ENCODE measurements at places on chromosomes 5 and 9.

- peak; percentile 61 for DNase-seq
Measured at GRCh38 chr9:97954550-97954989, 16.6 kb upstream of the HEMGN start.

DNA sequence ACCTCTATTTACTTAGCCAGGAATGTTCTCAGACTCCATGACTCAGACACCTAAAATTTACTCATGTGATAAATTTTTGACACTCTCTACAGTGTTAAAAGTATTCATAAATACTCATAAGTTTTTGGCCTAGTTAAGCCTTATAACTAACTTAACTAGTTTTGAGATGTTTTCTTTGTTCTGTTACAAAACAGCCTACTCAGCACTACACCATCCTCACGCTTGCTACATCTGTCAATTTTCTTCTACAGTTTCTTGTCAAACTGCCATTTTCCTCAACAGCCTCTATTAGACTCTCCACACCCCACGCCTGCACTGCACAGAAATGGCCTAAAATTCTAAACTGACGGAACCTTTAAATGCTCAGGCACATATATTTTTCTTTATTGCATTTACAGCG is 195.5 kb downstream of the ANXA1 start:
- no peak for DNase-seq

GRCh38 chr9:114285166-114285867 is 37.6 kb upstream of the ORM1 start:
- DNase-seq: peak; percentile 35

- no peak for DNase-seq
Measured at GRCh38 chr5:36055984-36056383, 10.7 kb downstream of the UGT3A2 start.

GRCh38 chr9:124878518-124878917 is 16.6 kb downstream of the ARPC5L start:
- DNase-seq: no peak

DNA sequence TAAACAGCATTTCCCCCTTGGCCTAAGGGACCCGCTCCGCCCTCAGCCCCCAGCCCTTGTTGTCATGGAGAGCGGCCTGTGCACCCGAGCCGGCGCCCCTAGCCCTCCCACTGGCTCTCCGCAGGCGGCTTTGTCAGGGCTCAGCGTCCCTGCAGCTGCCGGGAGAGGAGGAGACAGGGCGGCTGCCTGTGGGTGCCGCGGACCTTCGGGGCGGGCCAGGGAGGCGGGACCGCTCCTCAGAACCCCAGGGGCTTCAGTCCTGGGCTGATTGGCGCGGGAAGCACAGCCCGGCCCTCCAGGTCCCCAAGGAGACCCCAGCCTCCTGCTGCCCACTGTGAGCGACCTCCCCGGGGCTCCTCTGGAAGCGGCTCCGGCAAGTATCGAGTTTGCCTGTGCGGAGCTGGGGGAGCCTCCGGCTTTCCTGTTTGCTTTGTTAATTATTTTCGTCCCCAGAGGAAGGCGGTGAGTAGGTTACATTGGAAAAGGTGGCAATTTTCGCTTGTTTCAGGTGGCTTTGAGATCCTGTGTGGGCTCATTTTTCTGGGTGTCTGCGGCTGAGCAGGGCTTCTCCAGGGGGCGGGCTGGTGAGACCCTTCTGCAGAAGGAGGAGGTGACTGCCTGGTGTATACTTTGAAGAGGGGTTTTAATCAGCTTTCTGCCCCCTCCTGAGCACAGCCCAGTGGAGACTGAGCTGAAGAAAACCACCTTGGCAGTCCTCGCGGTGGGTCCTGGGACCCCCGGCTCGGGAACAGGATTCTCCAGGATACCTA is at the start of gene FGD3:
Gene FGD3, plus strand, starts transcription at position 256 of the 770 bp plus-strand sequence. CDS start 28,734 bp downstream, outside the sequence.
- DNase-seq: peak; percentile 77

- DNase-seq: no peak
Measured at GRCh38 chr9:81849631-81850259, 78.5 kb upstream of the SPATA31D4 start.

- no peak for DNase-seq
Measured at GRCh38 chr5:175340180-175340579, 103.8 kb downstream of the DRD1 start.

DNA sequence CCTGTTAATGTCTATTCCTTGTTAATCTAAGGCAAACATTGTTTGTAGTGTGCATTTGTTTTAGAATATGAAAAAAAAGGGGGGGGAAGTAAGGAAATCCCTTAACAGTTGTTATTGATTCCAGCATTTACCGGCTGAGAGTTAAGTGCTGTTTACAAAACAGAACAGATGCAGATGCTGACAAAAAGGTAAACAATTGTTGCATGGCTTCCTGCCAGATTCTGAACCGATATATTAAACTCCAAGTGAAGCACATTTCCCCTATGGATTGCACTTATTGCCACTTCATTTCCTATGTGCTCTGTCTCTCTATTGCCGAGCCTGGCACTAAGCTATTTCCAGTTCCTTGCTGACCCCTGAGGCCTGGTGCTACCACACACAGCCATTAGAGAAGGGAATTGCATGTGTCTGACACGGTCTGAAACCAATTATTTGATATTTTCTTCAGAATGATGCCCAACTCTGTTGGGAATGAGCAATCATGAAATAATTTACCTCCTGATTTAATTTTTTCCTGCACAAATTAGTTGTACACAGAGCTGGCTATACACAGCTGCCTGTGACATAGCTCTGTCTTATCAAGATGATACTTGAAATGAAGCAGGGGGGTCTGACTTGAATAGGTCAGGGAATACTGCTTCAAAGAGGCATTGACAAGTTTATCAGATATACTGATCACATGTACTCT is 109.8 kb downstream of the KIAA0825 start:
- DNase-seq: no peak

- DNase-seq: peak; percentile 12
Measured at GRCh38 chr5:142685418-142686209, at the start of gene FGF1. Gene FGF1 (minus strand): TSS chr5:142686090. CDS start chr5:142614127, 71,963 bp downstream.

DNA sequence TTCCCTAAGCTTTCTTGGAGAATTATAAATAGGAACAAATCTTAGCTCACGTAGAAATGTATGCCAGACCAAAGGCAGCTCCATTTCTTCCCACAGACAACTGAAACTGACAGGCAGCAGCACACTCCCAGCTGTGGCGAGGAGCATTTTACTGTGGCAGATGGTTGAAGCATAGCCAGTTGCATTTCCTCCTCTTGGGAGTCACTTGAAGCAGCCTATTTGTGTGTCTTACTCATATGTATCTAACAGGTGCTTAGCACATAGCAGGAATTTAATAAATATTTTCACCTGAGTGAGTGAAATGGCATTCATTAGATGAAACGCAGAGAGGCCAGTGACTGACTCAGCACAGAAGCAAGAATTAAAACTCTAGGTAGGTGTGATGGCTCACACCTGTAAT is 12.3 kb upstream of the MTMR12 start:
- no peak for DNase-seq

- no peak for DNase-seq
Measured at GRCh38 chr9:25936031-25936430, 257.8 kb upstream of the TUSC1 start.

DNA sequence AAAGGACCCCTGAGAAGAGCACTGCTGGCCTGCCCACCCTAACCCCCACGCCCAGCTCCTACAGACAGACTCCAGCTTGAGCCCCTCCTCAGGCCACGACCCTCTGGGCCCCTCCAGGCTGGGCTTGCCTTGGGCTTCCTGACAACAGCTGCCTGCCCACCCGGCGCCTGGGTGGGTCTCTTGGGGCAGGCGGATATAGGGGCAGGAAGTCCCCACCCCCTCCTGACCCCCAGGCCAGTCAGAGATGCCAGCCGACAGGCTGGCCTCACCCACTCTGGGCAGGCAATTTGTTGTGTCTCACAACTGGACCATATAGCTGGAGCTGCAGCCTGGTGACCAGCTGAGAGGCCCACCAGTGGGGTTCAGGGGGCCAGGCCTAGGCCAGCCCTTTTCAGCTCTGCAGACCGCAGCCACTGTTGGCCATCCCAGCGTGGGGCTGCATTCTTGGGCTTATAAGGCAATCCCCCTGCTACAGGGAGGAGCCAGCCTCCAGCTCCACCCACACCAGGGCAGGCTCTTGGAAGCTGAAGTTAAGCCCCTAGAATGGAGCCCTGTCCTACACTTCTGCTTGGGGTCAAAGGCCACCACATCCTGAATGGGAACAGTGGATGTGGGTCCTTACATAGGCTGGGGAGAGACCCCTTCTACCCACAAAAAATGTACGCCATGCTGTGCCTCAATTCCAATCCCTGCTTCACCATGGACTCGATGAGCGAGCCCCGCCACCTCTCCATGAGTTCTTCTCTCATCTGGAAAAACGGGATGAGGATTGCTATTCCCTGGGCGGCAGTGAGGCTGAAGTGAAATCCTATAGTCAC is 2.0 kb downstream of the PDLIM7 start:
- no peak for DNase-seq

- no peak for DNase-seq
Measured at GRCh38 chr5:153429761-153430380, 60.6 kb upstream of the GRIA1 start.

GRCh38 chr9:107786561-107786960 is 297.0 kb upstream of the KLF4 start:
- no peak for DNase-seq

- no peak for DNase-seq
Measured at GRCh38 chr5:146704949-146705665, 173.4 kb downstream of the PPP2R2B start.

DNA sequence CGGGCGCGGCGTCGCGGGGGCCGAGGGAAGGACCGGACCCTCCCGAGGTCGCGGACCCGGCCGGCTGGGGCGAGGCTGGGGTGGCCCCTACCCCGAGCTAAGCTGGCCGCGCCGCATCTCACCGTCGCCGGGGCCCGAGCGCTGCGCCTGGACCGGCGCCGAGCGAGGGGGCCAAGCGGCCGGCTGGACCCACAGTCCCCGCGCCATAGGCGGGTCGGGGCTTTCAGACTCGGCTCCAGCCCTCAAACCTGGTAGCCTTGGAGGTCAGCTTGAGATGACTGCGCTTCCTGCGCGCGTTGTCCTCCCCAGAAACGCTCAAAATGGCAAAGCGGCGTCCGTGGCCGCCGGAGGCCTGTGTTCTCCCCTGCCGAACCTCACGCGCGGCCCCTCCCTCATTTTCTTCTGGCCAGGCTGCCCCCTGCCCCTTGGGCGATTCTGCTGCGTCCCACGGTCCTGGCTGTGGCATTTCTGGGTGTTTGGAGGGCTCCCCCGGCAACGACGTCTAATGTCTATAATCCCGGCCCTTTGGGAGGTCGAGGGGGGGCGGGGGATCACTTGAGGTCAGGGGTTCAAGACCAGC is 8.7 kb upstream of the GRIN1 start:
- no peak for DNase-seq

DNA sequence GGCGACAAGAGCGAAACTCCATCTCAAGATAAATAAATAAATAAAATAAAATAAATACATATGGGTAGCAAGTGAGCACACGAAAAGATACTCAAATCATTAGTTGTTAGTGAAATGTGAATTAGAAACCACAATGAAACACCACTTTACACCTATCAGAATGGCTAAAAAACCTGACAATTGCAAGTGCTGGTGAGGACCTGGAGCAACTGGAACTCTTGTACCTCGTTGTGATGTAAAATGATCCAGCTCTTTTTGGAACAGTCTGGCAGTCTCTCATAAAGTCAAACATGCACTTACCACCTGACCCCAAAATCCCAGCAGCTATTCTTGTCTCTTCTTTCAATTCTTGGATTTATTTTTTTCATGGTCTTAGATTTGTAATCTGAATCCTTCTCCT is 69.2 kb upstream of the FBXW11 start:
- DNase-seq: no peak

DNA sequence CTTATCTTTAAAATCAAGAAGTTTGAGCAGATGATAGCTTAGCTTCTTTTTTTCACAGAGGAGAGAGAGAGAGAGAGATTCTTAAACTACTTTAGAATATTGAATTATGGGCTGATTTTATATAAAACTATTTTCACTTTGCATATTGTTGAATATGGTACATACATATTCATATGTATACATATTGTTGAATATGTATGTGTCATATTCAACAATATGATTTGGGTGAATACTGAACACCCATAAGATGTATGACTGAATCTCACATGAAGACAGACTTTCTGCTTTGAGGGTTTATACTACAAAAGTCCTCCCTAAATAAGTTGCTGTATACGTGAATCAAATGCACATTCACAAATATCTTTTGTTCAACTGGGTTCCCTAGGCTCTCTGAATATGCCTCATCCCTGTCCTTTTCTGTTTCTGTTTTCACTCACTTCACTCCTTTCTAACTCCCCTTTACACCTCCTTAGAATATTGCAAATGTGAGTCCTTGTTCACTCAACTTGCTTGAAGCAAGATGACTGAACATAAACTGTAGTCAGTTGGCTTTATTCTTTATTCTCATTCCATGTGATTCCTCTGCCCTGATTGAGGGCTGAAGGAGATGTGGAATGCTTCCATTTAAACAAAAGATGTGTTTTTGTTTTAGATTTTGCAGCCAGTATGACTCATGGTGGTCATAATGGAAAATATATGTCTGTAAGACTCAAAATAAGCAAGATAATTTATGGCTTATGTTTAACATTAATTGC is 225.4 kb upstream of the DAB2 start:
- DNase-seq: no peak
